ENCODE measurements at places on chromosomes 13 and 19.

DNA sequence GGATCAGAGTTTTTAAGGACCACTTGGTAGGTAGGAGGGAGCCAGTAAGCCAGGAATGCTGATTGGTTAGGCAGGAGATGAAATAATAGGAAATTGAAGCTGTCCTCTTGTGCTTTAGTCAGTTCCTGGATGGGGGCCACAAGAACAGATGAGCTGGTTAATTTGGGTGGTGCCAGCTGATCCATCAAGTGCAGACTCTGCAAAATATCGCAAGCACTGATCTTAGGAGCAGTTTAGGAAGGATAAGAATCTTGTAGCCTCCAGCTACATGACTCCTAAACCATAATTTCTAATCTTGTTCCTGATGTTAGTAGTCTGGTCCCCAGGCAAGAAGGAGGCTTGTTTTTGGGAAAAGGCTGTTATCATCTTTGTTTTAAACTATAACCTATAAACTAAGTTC is 117.9 kb upstream of the GPR12 start:
- DNase-seq = no peak

- no peak for DNase-seq
Observed at GRCh38 chr13:94217370-94217769, 262.1 kb downstream of the DCT start.

DNA sequence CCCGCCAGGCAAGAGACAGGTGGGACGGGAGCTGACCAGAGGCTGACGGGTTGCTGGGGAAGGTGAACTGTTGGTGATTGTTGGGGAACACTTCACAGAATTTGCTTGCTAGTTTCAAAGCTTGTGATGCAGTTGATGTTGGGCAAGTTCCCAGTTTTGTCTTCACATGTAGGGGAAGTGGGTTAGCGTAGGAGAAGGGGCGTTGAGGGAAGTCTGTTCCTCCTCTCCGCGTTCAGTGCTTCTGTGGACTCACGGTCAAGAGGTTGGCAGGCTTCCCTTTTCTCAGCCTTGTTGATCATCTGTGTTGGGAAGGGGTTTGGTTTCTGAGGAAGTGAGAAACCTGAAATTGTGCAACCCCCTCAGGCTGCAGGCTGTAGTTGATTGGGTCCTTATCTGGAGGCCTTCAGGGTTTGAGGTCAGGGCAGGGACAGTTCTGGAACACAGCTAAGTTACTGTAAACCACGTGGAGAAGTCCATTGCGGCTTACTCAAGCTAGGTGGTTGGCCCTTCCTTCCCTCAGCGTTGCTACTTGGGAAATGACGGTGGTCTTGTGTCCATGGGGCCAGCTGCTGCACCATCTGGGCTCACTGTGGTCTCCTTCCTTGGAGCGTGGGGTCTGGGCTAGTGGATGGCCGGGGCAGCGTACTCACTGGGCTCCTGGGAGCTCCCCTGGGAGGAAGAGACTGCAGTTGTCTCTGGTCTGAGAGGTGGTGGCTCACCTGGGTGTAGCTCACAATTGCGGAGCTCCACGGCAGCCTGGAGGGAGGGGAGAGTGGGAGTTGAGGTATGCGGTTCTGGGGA is 7.5 kb downstream of the RPS9 start:
- no peak for DNase-seq

DNA sequence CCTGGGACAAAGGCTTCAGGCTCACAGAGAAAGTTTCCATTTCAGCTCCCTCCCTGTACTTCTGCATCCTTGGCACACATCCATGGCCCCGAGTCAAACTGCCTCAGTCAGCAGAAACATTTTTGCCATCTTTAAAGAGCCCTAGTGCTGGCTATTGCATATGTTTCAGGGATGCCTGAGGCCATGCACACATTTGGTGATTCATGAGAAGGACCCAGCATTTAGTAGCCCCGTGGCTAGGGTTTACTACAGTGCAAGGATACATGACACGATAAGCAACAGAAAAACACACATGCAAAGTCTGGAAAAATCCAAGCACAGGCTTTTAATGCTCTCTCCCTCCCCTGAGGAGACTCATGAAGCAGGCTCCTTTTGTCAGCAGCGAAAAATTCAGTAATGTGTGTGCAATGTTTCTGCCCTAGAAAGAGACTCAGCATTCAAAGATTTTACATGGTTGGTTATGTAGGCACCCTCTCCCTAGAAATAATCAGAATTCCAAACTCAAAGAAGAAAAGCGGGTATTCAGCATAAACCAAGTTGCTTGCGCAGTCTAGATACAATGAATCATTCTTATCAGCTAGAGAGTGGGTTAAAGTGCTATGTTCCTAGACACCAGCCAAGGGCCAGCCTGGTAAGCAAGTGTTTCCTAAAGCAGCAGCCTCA is 17.6 kb downstream of the ACOD1 start:
- DNase-seq = no peak

DNA sequence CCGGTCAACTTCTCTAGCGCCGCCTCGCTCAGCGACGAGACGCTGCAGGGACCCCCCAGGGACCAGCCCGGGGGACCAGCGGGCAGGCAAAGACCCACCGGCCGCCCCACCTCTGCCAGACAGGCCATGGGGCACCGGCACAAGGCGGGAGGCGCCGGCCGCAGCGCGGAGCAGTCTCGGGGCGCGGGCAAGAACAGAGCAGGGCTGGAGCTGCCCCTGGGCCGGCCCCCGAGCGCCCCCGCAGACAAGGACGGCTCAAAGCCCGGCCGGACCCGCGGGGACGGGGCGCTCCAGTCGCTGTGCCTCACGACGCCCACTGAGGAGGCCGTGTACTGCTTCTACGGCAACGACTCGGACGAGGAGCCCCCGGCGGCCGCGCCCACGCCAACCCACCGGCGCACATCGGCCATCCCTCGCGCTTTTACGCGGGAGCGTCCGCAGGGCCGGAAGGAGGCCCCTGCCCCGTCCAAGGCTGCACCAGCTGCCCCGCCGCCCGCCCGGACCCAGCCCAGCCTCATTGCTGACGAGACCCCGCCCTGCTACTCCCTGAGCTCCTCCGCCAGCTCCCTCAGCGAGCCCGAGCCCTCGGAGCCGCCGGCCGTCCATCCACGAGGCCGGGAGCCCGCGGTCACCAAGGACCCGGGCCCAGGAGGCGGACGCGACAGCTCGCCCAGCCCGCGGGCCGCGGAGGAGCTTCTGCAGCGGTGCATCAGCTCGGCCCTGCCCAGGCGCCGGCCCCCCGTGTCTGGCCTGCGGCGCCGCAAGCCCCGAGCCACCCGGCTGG is 11.3 kb downstream of the C19orf25 start:
- peak; percentile 28 for DNase-seq

- DNase-seq = no peak
Observed at GRCh38 chr19:7817801-7818200, 12.2 kb upstream of the EVI5L start.
